ENCODE measurements at places on chromosomes 3 and 15. TPM values are rescaled to one million over a fixed set of nuclear protein-coding genes. Genes with fewer than 3 reads are reported as not detected.

GRCh38 chr3:14967285-14967684 lies 19.9 kb downstream of the NR2C2 start:
- DNase-seq, result no peak
- no peaks in the 10 kb centered on the region for H3K27me3 ChIP-seq
- H3K36me3 ChIP-seq, result peaks cover 2% of the 10 kb centered on the region
- no peak overlapping the region for H3K27ac ChIP-seq
- H3K4me3 ChIP-seq, result no peak overlapping the region
- H3K4me1 ChIP-seq, result no peaks in the 10 kb centered on the region

- H3K36me3 ChIP-seq, result no peaks in the 10 kb centered on the region
- peak overlapping the region; percentile 93 for H3K27ac ChIP-seq
- H3K27me3 ChIP-seq, result no peaks in the 10 kb centered on the region
- H3K4me1 ChIP-seq, result peaks cover 41% of the 10 kb centered on the region
- peak; percentile 89 for DNase-seq
- no peak overlapping the region for H3K4me3 ChIP-seq
Observed at GRCh38 chr3:46065294-46065705, 38.0 kb upstream of the XCR1 start.

DNA sequence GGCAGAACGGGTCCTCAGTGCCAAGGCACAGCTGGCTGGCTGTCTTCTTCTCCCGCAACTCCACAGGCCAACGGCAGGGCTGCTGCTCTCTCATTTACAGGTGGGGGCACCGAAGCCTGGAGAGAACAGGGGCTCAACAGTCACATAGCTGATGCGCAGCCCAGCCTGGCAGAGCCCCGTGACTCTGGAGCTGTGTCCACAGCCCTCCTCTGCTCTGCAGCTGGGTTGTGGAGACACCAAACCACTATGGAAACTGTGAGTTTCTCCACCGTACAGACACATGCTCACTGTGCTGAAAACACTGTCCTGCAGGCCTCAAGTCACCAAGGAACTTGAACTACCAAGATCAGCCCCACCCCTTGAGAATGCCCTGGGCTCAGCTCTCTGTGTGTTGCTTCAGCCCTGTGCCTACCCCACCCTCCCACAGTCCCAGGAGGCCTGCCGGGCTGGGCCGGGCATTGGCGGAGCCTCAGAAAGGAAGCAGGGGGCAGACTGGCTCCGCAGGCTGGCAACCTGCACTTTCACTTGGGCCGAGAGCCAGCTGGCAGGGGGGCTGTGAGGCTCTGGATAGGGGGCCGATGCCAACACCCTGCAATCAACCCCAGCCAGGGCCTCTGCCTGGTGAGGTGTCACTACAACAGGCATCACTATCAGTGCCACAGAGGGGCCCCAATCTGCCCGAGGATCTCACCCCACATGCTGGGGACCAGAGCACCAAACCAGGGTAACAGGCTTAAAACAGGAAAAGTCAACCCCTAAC lies 113.7 kb upstream of the RPL32 start:
- no peak overlapping the region for H3K4me3 ChIP-seq
- H3K27ac ChIP-seq, result peak overlapping the region; percentile 48
- H3K27me3 ChIP-seq, result no peaks in the 10 kb centered on the region
- peaks cover 15% of the 10 kb centered on the region for H3K4me1 ChIP-seq

XRN1 gene
- 43.2 TPM for total RNA-seq

IL5RA gene
- total RNA-seq, result not detected

ANKRD63 gene
- not detected for total RNA-seq

Measured in thyroid gland (tissue), 4 donors.